ENCODE measurements at places on chromosomes 2 and 18. TPM values are rescaled to one million over a fixed set of nuclear protein-coding genes. Genes with fewer than 3 reads are reported as not detected.

Gene RNU2-63P
- not detected for total RNA-seq

Gene GREB1L
- total RNA-seq: 0.56 TPM

Gene SRD5A2
- not detected for total RNA-seq

Gene BOLL
- total RNA-seq: not detected

Gene PREPL
- total RNA-seq: 96.1 TPM

Gene RAB27B
- total RNA-seq: 5.9 TPM

Gene EMX1
- total RNA-seq: under 0.01 TPM

Gene FBXO48
- 0.28 TPM for total RNA-seq

Gene CNGA3
- total RNA-seq: not detected

Gene SERPINB13
- not detected for total RNA-seq

Measured in regular cardiac myocyte (primary cell).